ENCODE measurements at places on chromosomes 12 and 14.

- no peak for DNase-seq
Measured at GRCh38 chr12:84791444-84791843, 121.2 kb downstream of the SLC6A15 start.

GRCh38 chr12:99493197-99493596 lies 154.4 kb upstream of the GARIN6 start:
- DNase-seq, result no peak

DNA sequence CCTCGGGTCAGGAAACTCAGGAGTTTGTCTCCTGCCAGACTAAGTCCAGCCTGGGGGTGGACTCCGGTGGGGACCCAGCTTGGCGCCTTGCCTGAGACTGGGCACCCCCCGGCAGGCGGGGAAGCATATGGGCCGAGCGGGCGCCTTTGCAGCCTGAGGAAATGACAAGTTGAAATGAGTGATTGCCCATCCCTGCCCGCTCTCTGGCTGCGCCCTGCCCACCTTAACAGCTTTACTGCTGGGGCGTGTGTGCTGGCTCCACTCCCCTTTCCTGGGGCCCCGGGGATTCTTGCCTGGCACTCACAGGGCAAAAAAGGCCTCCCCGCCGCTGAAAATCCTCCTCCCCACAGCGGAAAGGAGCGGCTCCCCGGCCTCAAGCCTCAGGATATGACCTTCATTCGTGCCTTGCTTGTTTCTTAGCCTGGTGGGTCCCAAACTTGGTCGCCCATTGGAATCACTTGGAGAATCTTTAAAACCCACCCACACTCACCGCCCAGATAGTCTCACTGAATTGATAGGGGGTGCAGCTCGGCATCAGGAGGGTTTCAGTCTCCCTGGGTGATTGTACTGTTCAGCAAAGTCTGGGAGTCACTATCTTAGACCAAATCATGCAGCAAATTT lies 1.5 kb downstream of the RFLNA start:
- DNase-seq, result no peak

GRCh38 chr14:84272290-84272721 lies 1257.6 kb upstream of the FLRT2 start:
- no peak for DNase-seq

DNA sequence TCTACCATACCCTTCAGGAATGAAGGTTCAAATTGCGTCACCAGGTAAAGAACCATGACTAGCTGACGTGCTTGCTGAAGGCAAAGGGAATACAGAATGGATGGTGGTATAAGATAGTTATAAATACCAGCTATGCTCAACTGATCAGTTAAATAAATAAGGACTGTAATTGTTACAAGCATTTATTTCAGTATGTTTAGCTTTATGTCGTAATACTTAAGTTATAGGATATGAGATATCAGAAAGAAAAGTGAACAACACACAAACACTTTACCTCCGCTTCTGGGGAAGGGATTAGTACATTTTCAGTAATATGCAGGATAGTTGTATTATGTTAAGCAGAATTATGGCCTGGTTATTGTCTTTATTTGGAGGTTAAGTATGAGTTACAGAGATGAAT lies 416.1 kb downstream of the BTG1 start:
- no peak for DNase-seq

GRCh38 chr12:70691018-70691672 lies 53.9 kb upstream of the PTPRB start:
- no peak for DNase-seq

DNA sequence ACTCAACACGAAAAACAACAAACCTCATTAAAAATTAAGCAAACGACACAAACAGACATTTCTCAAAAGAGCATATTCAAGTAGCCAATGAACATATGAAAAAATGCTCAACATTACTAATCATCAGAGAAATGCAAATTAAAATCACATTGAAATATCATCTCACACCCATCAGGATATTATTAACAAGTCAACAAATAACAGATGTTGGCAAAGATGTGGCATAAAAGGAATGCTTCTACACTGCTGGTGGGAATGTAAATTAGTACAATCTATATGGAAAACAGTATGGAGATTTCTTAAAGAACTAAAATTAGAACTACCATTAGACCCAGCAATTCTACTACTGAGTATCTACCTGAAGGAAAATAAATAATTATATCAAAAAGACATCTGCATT lies 182.2 kb downstream of the KITLG start:
- no peak for DNase-seq

- no peak for DNase-seq
Measured at GRCh38 chr12:115944837-115945490, 332.5 kb downstream of the MED13L start.

DNA sequence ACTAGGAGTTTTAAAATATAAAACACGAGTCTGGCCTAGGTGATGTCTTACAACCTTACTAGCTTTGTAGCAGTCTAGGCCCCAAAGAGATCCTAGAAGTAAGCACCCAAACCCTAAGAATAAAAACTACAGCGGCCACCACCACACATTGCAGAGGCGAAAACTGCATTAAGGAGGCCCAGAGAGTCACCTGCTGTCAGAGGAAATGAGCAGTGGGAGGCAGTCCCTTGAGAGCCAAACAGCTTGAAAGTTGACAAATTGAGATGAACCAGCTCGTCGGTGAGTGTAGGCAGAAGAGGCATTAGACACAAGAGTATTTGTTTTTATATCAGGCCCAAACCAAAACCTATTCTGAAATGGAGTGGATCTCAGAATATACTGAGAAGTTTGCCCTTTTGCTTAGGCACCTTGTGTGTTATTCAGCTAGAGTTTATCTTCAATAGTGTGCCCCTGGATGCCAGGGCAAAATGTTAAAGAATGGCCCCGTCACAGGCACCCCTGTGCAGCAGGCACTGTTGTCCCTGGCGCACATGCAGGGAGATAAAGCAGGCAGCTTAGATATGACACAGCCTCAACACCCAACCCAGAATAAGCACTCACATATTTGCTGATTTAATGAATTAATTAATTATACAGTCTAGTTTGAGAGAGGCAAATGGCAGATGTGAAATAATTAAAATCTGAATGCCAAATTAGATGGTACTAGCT lies 56.7 kb downstream of the TTC7B start:
- no peak for DNase-seq

DNA sequence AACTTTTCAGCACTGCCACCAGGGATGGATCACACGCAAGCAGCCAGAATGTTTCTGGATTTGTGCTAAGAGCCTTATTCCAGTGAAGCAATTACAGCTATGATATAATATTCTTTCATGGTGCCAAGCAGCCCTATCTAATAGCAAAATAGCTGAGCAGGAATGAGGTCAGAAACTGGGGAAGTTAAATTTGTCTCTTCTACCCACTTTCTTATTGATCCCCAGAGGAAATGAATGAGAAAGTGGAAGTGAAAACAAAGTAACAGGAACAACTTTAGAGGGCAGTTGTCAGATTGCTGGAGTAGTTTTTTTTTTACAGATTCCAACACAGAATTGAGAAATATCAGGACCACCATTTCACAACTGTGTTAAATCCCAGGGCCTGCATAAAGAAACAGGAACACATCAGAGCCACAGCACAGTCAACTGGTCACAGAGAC lies 44.8 kb downstream of the GCH1 start:
- no peak for DNase-seq

- DNase-seq, result peak; percentile 18
Measured at GRCh38 chr12:92363295-92364146, 217.9 kb upstream of the BTG1 start.

DNA sequence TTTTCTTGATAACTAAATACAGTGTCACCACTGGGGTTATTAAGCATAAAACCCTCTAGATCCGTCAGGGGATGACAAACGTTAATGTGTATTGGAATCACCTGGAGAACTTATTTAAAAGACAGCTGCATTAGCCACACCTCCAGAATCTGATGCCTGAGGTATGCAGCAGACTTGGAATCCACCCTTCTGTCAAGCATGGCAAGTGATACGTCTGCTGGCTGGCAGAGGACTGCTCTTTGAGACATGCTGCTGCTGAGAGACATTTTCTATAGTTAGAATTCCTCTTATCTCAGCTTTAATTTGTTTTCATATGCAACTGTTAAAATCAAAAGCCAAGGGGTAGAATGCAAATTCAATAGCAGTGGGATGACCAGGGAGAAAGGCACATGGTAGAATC lies 496.3 kb downstream of the NELL2 start:
- DNase-seq, result no peak

GRCh38 chr14:81280136-81280791 lies 59.5 kb upstream of the GTF2A1 start:
- DNase-seq, result no peak

- no peak for DNase-seq
Measured at GRCh38 chr12:52186118-52186840, 5.5 kb downstream of the KRT80 start.

DNA sequence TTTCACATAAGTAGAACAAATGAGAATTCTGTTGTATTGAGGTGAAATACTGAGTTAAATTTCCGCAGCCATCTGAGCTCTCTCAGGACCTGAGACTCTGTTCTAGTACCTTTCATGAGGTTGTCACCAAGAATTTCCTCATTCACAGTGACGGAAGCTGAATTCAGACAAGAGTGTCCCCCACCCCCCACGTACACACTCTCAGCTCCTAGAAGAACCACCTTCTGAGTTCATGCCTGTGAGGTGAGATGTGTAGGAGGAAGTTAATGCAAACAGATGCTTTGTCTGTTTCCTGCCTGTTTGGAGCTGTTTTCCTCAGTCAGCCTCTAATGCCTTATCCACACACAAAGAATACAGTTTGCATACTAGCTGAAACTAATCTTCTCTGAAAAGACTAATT lies 18.2 kb downstream of the BICDL1 start:
- DNase-seq, result peak; percentile 58

- no peak for DNase-seq
Measured at GRCh38 chr12:22042976-22043669, 2.9 kb upstream of the CMAS start.

GRCh38 chr12:50296554-50296953 lies 13.2 kb upstream of the LIMA1 start:
- no peak for DNase-seq

GRCh38 chr12:128794661-128795529 lies 28.9 kb downstream of the SLC15A4 start:
- DNase-seq, result peak; percentile 54

- no peak for DNase-seq
Measured at GRCh38 chr12:88227871-88228270, 85.8 kb downstream of the TMTC3 start.

- no peak for DNase-seq
Measured at GRCh38 chr14:75138492-75138891, 11.6 kb upstream of the NEK9 start.

DNA sequence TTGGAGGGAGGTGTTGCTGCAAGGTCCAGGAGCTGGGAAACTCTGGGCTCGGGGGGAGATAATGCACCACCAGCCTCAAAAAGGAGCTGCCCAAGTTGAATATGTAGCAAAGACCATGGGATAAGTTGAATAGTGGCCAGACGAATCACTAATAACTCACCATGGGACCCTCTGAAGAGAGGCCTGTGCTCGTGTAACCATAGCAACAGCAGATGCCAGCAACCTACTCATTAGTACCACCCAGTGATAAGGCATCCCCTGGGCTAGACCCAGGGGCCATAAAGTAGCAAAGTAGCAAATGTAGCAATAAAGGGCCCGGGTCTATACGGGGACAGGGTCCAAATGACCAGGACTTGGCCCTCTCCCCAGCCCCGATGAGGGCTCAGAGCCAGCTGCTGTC lies 328.0 kb downstream of the DPF3 start:
- DNase-seq, result no peak

DNA sequence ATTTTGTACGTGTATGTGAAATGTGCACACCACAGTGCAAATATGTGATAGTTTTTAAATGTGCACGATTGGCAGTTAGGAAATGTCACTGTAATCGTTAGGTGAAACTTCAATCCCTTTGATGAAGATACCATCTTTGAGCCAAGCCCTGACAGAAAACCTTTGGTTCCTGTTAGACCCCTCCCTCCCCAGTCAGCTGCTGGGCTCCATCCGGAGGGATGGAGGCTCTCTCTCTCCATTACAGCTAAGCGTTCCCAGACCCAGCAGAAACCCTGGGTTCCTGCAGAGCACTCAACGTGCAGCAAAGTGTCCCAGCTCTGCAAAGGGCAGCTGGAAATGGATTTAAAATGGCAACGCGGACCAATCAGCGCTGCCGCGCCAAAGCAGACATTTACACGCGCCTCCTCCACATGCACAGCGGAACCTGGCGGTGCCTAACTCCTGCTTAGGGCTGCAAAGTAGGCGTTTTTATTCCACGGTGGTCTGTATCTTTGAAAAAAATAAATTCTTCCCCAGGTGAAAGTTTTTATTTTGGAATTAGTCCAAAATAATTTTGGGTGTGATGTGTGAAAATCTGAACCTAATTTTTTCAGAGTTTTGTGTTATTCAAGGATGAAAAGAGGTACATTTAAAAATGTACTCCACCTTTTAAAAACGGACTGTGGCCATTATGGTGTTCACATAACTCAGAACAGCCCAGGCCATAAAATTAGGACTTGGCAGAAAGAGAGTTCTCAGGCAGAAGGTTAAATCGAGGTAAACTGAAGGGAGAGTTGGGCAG lies 1.4 kb upstream of the HMGA2 start:
- DNase-seq, result no peak

DNA sequence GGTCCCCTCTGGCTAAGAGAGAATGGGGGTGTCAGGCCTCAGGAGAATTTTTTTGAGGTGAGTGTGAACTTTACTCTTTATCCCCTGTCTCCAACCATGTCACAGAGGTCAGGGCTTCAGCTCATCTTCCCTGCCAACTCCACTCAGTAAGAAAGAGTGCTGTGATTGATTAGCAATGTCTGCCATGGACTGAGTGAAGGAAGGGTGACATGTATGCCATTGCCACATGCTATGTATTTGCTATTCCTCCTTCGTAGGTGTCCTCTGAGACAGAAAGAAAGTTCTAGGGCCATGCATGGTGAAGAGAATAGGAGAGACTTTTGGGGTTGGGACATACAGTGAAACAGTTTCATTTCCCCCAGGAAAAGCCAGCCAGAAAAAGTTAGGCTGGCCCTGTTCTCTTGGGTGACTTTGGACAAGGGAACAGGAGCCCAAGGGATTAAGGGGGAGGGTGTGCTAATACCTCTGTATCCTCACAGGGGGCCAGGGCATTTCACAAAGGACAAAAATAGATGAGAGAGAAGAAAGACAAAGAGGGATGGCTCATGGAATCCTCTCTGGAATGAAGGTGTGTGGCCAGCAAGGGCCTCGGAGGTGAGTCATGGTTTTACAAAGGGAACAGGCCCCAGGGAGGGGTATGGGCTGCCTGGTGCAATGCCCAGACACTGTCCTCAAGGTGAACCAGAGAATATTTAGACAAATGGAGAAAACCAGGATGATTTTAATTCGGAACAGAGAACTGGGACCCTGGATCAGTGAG lies 13.9 kb upstream of the MYL2 start:
- no peak for DNase-seq

- DNase-seq, result no peak
Measured at GRCh38 chr14:33642080-33642479, 308.8 kb downstream of the EGLN3 start.

- no peak for DNase-seq
Measured at GRCh38 chr12:51852404-51853137, 4.1 kb upstream of the FIGNL2 start.
